Kidney epithelial cell (primary cell): ENCODE measurements at places on chromosomes 11 and 22. TPM values are rescaled to one million over a fixed set of nuclear protein-coding genes. Genes with fewer than 3 reads are reported as not detected.

The KRTAP5-11 gene
- not detected in 2 replicates for total RNA-seq

The CALCA gene
- total RNA-seq = 1.8 and 6.0 TPM in 2 replicates

The OR52J3 gene
- total RNA-seq = not detected in 2 replicates

The KRTAP5-9 gene
- not detected in 2 replicates for total RNA-seq

The METTL15 gene
- 11.6 and 12.3 TPM in 2 replicates for total RNA-seq

The RAB38 gene
- 6.2 and 7.3 TPM in 2 replicates for total RNA-seq

GRCh38 chr22:45876136-45877035, 100.6 kb downstream of the WNT7B start:
- no peak for DNase-seq

DNA sequence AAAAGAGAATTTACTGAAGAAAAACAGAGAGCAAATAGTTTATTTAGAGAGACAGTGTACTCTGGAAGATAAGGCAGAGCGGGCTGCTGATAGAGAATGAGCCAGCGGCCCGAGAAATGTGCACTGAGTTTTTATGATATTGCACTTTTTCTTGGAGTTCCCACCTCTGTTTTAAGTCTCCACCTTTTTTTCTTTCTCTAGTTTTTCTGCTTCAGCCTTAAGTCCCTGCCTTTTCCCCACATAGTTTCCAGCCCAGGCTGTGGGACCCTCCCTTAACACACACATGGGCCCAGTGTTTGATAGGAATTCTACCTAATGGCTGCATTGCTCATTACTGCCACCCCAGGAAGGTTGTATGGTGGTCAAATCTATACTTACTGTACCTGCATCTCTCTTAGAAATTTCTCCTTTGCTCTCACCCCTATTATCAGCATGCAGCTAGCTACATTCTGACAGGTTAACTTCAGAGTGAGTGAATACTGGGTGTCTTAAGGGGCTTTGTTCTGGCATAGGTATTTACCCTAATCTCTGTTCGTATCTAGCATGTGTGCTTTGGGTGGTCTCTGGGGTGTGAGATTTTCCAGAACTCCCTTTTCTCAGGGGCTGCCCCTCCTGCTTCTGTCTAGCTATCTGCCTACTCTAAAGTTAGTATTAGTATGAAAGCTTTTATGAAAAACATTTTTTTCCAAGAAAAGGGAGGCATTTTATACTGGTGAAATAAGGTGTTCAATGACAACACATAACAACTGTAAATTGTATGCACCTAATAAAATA, 127.3 kb upstream of the TOP3B start:
- no peak for DNase-seq

GRCh38 chr11:1504138-1504537, 17.6 kb upstream of the MOB2 start:
- no peak for DNase-seq

DNA sequence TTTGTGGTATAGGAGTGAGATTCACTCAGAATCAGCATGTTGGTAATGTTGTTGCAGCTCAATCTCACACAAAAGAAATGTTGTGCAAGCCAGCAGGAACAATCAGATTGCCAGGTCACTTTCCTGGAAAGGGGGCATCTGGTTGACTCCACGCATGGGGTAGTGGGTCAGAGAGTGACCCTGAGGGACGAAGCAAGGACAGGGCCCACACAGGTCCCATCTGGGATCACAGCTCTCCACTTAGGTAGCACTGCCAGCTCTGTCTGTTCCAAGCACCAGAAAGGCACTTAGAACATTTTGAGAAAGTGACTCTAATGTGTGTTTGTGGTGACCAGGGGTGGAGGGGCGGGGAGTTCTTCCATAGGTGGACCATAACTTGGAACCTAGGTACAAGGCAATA, 109.5 kb downstream of the RASSF10 start:
- DNase-seq = no peak

DNA sequence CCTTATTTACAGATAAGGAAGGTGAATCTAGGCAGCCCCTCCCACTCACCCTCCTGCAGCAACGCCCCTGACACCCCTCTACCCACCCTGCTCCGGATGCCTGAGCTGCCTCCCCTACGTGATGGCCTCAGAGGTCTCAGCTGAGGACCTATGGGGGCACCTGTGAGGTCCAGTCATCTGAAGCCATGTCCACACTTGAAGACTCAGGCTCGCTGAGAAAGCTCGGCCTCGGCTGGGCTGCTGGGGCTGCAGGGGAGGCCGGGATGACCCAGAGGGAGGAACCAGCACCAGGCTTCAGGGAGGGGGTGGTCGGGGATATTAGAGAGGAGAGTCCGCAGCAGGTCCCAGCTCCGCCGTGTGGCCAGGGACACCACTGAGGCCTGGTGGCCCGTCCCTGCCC, 92.8 kb downstream of the BRD1 start:
- DNase-seq = no peak

- no peak for DNase-seq
These were observed 67.0 kb downstream of the MIAT start for GRCh38 chr22:26724414-26724813.

- DNase-seq = no peak
These were observed 204.7 kb downstream of the ST3GAL4 start for GRCh38 chr11:126560221-126560620.

GRCh38 chr11:69440876-69441275, 40.6 kb upstream of the LINC01488 start:
- DNase-seq = no peak

DNA sequence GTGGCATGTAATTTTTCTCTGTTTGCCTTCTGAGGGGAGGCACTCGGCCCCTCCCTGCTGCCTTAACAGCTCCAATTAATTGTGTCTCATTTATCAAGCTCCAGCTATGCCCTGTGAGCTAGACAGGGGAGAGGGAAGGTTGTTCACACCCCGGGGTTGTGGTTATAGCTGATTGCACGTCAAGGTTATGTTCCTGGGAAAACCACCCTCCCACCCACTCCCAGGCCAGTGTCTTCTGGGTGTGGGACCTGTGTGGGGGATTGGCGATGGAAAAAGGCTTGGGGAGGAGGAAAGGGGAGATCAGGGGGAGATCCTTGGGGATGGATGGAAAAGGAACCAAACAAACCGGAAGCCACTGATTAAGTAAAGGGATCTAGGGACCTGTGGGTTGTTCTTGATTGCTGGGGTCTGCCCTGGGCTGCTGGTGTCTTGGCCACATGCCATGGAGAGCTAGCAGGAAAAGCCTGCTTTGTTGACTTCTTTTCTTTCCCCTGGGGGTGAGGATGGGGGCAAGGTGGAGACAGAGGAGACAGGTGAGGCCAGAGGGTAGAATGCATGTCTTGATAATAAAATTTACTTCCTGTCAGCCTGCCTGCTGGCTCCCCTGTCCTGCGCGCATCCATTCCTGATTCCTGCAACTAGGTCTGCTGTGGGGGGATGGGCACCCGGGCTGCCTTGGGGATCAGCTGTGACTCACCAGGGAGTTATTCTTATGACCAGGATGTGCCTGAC, 13.5 kb upstream of the SORL1-AS1 start:
- peak; percentile 95 for DNase-seq

GRCh38 chr11:22459048-22459447, 120.9 kb downstream of the SLC17A6 start:
- DNase-seq = peak; percentile 4

DNA sequence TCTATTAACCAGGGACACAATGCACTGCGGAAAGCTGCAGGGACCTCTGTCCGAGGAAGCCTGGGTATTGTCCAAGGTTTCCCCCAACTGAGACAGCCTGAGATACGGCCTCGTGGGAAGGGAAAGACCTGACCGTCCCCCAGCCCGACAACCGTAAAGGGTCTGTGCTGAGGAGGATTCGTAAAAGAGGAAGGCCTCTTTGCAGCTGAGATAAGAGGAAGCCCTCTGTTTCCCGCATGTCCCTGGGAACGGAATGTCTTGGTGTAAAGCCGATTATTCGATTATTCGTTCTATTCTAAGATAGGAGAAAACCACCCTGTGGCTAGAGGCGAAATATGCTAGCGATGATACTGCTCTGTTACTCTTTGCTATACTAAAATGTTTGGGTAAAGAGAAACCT, 5.2 kb downstream of the BET1L start:
- no peak for DNase-seq

- DNase-seq = no peak
These were observed 186.4 kb downstream of the BLID start for GRCh38 chr11:121929581-121929980.

GRCh38 chr11:101453682-101454081, 130.1 kb downstream of the TRPC6 start:
- DNase-seq = no peak

DNA sequence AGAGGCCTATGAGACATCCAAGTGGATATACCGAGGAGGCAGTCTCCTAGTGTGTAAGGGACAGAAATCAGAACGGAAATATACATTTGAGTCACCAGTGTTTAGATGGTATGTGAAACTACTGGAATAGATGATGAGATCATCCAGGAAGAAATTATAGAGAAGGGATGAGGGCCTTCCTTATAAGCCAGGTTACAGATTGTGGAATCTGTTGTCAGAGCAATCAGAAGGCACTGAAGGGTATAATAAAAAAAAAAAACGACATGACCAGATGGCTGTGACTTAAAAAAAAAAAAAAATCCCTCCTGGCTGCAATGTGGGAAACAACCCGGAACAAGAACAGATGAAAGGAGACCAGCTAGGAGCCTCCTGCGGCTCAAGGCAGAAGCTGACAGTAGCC, 2.7 kb downstream of the MAJIN start:
- DNase-seq = peak; percentile 35

- no peak for DNase-seq
These were observed 335 bp downstream of the TMEM138 start for GRCh38 chr11:61362542-61362875.

GRCh38 chr11:79493555-79494171, 52.8 kb upstream of the TENM4 start:
- peak; percentile 19 for DNase-seq

DNA sequence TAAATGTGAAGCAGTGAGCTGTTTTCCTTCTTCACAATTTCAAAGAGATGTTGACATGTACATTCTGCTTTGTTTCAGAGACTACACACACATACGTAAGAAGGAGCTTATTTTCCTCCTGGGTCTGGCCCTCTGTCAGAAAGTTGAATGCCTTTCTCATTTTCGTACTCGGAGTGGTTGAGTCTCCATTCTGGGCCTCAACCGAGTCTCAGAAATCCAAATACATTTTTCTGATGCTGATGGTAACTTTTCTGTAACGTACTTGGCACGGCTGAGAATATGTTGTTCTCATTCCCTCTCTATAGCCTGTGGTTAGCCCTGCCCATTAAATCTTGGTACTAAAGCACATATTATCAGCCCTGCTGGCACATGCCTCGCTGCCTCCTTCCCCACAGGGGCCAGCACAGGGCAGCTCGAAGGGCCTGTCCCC, 25.3 kb downstream of the PARVA start:
- DNase-seq = no peak
